Urinary bladder (tissue), 4 donors: ENCODE measurements at places on chromosomes 6 and 20. TPM values are rescaled to one million over a fixed set of nuclear protein-coding genes. Genes with fewer than 3 reads are reported as not detected.

DNA sequence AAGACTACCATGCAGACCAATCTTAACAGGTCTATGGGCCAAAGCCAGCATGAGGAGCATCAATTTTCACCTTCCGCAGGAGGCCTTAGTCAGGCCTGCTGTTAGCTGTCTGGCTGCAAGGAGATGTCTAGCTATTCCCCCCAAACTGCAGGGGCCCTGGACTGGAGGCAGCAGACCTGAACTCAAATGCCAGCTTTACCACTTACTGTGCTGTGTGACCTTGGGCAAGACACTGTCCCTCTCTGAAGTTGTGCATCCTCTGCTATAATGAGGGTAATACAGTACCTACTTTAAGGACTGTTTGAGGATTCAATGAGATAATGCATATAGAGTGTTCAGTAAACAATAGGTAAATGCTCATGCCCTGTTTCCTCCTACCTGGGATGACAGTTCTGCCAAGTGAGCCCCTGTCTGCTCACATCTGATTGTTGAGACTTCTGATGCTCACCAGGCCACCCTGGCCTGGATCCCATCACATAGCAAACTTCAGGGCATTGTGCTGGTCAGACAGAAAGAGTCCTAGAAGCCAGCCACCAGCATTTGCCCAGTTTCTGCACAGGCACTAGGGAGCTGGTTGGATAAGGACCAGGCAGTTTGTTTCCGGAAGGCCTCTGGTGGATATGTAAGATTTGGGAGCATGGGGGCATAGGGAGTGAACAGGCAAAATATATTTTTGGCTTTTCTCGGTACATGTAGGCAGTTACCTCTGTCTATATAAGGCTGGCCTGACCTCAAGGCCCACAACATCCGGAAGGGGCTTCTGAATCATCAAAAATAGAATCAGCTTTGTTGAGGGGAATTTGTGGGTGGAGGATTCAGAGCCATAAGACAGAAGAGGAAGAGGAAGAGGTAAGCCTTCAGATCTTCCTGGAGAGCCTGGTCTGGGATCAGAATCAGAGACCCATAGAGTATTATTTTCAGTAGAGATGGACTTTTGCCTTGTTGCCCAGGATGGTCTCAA lies 2.3 kb upstream of the OCSTAMP start:
- no peak for DNase-seq

DNA sequence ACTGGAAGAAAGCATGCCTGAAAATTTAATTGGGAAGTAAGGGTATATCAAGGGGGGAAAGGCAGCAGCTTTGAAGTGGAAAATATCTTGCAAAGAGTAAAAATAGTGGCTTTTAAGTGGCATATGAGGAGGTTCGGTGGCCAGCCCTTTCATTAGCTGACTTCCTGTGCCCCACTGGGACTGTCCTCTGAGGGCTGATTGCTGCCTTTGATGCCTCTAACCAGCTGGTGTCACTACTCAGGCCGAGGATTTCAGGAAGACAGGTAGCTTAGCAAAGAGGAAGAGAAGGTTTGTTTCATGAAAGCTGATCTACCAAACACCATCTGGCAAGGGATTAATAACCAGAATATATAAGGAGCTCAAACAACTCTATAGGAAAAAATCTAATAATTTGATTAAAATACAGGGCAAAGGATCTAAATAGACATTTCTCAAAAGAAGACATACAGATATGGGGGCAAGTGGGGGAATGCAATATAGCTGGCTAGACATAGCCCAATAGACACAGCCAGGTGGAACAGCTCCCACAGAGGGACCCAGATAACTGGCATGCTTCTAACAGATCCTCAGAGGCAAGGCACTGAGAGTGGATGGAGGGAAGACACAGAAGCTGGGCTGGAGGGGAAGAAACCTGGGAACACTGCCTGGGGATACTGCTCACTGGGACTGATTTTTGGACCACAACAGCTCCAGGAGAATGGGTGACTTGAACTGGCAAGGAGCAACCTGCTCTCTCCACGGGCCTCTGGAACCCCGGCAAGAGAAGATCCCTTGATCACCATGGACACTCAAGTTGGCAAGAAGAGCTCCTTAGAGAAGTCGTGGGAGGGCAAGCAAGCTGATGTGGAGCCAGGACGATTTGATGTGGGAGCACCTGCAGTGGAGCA lies 33.2 kb downstream of the CCN2 start:
- DNase-seq: no peak

Gene IPCEF1
- total RNA-seq: 3.0 TPM

DNA sequence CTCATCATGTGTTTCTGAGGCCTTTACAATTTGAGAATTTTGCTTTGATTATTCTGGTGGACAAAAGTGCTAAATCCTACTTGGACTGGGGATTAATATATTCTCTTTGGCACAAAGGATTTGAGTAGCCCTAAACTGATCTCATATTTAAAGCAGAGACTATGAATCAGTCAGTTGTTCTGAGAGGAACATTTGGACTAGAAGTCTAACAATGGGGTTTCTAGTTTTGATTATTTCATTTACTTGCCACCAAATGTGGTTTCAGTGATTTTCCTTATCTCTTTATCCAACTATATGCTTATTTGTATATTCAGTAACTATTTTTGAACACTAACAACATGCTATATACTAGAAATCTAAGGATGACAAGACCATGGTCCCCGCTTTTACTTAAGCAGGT lies 81.4 kb downstream of the PDE10A start:
- no peak for DNase-seq

DNA sequence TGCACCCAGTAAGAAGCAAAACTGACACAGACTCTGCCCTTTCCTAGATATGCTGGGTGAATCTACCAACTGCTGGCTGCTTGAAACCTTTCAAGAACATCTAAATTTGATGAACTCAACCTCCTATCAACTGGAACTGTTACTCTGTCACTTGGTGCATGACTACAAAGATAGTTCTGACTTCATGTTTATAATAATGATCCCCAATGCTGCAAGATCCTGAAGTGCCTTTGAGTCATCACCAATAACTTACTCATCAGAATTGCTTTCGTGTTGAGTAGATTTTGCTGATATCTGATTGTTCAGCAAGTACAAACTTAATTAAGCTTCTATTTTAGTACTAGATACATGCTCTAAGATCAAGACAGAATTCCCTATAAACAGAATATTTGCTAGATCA lies 100.2 kb upstream of the ARMC2 start:
- DNase-seq: no peak
